NCI-H187 (cell line): ENCODE measurements at places on chromosomes 12 and 14.
A peak's percentile ranks its signal among the peaks of the same experiment; 100 is the strongest.

GRCh38 chr14:103550451-103551337 is 11.8 kb downstream of the BAG5 start:
- no peak for DNase-seq

DNA sequence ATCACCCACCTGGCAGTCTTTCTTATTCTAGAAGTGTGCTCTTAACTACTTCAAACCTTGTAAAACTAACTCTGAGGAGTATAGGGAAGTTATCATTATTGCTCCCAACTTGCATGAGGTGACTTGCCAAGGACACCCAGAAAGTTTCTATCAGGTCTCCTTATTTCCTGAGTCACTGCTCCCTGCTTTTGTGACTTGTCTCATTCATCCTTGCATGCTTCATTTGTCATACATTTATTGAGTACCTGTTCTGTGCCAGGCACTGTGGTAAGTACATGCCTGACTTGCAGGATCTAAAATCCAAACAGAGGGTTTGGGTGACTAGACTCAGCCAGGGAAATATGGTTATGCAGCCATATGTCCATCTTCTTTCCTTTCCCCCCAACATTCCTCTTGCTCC is 25.5 kb downstream of the CFAP251 start:
- no peak for DNase-seq

- DNase-seq = no peak
These were observed 9.1 kb downstream of the B4GALNT3 start for GRCh38 chr12:468671-469389.

GRCh38 chr14:52154992-52155650 is 86.3 kb upstream of the NID2 start:
- no peak for DNase-seq

- no peak for DNase-seq
These were observed 768 bp downstream of the CEP170B start for GRCh38 chr14:104865631-104866441.

DNA sequence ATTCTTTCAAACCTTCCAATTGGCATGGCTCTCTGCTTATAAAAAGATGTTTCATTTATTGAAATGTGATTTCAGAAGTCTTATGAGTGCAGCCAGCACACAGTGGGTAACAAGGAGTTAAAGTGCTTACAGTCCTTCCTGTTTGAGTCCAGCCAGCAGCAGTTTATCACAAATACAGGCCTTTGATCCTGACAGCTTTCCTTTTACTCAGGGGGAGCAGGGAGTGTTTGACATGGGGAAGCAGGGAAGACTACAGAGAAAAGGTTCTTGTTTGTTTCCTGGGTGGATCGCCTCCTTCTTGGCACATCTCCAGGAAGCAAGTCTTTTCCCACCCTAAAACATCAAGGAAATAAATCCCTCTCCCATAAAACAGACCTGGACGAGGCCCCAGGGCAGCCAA is 216.1 kb downstream of the MSRB3 start:
- DNase-seq = no peak

GRCh38 chr14:89435492-89435891 is 18.5 kb upstream of the FOXN3 start:
- no peak for DNase-seq

DNA sequence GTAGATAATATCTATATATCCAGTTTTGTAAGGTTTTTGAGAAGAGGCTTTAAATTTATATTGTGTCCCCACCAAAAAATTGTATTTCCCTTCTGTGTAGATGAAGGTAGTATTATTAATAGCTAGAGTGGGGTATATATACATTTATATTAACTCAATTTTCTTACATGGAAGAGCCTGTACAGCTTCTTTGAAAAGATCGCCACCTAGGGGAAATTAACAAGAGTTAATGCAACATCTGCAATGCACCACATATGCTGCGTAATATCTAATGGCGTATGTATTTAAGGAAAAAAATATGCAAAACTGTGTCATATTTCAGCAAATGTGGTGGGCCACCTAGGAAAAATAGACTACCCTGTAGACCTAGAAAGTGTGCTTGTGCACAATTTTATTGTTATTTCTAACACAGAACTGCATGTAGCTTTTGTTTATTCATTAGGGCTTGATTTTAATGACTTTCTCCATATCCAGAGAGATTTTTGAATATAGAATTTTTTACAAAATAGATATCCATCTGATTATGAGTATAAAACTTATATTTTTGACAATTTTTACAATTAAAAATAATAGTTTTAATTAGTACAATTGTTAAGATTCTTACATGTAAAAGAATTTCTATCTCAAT is 14.0 kb downstream of the CCER1 start:
- peak; percentile 5 for DNase-seq

GRCh38 chr12:98575013-98575412 is 18.5 kb upstream of the SLC25A3 start:
- no peak for DNase-seq

- no peak for DNase-seq
These were observed 6.3 kb downstream of the YBX3 start for GRCh38 chr12:10716704-10717315.

- DNase-seq = no peak
These were observed 2.1 kb downstream of the TDP1 start for GRCh38 chr14:89957791-89958190.

- no peak for DNase-seq
These were observed 790 bp downstream of the GTF2A1 start for GRCh38 chr14:81219759-81220579.

DNA sequence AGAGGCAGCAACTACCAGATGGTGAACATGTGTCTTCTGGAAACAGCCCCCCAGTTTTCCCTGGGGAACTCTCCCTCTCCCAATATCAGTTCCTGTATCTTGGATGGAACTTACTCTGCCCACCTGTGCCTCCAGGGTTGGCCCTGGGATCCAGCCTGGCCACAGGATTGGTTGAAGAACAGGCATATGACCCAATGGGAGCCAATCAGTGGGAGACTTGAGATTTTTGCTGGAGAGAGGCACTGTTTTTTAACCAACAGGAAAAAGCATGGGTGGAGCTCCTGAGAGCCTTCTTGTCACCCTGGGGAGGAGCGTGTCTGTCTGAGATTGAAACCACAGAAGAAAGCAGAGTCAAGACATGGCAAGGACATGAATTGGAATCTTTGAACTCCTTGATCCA is 33.6 kb upstream of the COX6A1 start:
- no peak for DNase-seq

- DNase-seq = no peak
These were observed 116.4 kb downstream of the EML1 start for GRCh38 chr14:99909513-99910064.

DNA sequence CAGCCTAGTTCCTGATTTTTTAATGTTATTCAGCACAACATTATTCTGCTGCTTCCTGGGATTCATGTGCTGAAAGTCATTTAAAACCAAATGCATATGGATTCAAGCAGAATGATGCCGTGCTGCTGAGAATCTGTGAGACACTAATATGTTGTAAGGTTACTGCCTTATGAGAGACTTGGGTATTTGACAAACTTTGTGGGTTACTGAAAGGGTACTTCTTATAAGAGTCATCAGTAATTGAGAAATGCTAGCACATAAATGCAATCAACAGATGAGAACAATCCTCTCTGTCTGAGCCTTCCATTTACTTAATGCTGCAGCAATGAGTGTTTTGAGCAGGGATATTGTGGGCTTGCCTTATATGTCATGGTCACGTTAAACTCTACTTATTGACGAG is 175.7 kb downstream of the NPAS3 start:
- no peak for DNase-seq

DNA sequence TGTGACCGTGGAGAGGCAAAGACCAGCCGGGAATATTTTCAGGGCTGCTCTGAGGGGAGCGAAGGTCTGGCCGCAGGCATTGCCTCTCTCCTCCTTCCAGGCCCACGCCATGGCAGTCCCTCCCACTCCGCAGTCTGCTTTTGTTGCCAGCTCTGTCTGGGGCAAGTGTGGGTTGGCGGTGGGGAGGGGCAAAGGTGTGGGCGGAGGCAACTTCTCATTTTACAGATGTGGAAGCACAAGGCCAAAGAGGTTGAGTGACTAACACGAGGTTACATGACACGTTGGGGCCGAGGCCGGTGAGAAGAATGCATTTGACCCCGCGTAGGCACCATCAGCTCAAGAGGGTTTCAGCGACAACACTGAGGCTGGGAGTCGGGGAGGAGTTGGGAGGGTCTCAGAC is 6.1 kb upstream of the FAIM2 start:
- peak; percentile 75 for DNase-seq

GRCh38 chr14:61860294-61860918 is 98.2 kb downstream of the SNAPC1 start:
- no peak for DNase-seq

DNA sequence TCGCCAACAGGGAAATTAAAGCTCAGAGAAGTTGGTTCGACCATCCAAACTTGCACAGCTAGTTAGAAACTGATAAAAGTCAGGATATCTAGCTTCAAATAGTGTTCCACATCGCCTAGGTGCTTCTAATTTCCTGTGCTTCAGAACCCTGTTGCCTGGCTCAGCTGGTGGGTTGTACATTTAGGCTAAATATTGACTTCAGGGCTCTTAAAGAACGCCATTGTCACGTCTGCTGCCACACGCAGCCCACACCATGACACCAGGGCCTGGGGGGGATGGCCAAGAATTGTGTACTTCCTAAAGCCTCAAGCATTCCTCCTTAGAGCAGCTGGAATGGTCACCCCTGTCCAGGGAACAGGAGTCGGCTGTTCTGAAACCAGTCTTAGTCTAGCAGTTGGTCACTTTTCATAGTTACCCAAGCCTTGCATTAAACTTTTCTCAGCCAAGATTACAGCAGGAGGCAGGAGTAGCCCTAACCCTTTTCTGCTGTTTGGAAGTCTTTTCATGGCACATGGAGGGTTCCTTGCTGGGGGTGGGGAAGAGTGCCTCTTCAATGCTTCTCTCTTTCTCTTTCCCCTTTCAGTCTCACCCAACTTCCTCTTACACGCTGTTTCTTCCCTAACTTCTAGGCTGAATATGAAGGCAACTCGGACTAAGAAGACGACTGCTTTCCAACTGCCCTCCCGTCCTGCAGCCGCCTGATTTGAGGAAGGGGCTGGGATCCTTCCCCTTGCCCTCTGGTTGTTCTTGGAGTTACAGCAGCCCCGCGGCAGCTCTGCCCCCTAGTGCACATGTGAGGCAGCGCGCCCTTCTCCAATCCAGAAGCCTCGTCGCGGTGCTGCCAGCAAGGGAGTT is 17.1 kb downstream of the FOS start:
- DNase-seq = peak; percentile 45

DNA sequence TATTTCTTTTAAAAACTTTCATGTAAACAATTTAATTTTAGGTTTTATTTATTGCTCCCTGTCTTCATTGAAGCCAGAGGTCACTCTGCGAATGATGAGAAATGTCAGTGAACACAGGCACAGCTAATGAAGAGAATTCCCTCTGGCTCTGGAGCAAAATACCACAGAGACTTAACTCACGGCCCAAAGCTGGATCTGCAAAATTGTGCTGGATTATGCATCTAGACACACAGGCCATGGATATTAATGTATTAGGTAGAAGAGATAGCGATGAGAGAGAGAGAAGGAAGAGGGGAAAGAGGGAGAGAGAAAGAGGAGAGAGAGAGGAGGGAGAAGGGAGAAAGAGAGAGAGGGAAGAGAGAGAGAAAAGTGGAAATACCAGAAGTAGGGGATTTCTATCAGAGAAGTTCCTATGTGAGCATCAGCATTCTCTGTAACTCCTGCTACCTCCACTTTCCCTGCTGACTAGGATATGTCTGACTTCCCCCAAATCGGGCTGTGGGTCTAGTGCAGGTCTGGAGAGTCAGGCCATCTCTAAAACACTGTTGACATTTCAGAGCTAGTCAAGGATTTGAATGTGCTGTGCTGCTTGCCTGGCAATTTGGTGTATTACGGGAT is 3.7 kb downstream of the ARHGDIB start:
- DNase-seq = no peak

GRCh38 chr12:75722714-75723200 is 211.3 kb upstream of the KRR1 start:
- DNase-seq = no peak

- no peak for DNase-seq
These were observed 369.7 kb upstream of the SYT1 start for GRCh38 chr12:78494911-78495310.

GRCh38 chr12:50120953-50121352 is 8.9 kb downstream of the COX14 start:
- no peak for DNase-seq

DNA sequence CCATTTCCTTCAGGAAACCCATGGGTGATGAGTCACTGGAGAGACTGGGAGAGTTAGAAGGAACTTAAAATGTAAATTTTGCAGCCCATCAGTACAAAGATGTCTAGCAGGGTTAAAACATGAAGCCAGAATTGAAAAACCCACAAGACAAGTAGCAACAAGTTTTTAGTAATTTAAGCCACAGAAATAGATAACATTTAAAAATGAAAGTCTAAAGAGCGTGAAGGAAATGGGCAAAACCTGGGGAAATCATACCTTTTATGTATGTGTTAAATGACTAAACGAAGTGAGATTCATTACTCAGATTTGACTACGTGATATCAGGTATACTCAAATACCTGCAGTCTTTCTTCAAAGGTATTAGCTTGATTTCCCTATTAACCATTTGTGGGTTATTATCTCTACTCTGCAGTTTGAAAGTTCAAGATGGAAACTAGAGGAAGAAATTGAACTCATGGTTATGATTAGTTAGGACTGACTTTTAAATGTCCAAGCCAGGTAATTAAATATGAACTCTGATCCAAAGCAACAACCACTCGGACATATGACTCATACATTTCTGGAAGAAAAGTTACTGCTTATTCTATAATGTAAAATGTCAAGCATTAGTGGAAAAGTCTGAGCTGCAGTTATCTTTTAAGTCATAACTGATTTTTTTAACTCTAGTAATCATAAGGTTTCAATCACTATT is 84.1 kb downstream of the ITPR2 start:
- DNase-seq = no peak

DNA sequence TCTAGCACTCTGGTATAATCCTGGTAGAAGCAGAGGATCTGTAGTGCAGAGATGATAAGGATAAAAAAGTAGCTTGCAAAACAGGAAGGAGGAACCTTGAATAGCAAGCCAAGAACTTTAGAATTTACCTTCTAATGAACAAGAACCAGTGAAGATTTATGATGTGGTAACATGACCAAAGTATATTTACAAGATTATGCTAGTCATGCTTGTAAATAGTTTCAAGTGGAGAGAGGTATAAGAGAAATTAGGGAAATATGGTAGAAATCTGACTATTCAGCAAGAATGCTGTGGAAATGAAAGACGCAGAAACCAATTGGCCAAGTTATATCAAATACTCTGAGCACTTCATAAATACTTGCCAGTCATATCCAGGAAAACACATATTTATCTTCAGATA is 47.8 kb downstream of the ERGIC2 start:
- DNase-seq = no peak
